Myocyte (in vitro differentiated cells): ENCODE measurements at places on chromosomes 4 and X. TPM values are rescaled to one million over a fixed set of nuclear protein-coding genes. Genes with fewer than 3 reads are reported as not detected.

- DNase-seq: no peak
Observed at GRCh38 chr4:80206521-80207171, 9.3 kb downstream of the PRDM8 start.

DNA sequence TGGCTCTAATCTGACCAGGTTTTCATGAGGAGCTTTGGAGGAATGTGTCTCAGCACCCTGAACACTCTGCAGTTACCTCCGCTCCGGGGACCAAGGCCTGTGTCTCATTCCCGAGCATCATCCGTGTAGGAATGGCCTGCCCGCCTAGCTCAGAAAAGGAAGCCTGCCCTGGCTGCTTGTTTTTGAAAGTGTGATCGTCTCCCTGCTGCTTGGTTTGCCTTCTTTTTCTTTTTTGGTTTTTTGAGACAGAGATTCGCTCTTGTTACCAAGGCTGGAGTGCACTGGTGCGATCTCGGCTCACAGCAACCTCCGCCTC, 73.3 kb downstream of the CRLF2 start:
- no peak for DNase-seq

- no peak for DNase-seq
Observed at GRCh38 chr4:123345137-123345934, 51.3 kb upstream of the SPRY1 start.

GRCh38 chrX:78997870-78998558, 52.8 kb downstream of the P2RY10 start:
- DNase-seq: no peak

Gene PRDM8
- 14.7 and 15.4 TPM in 2 replicates for total RNA-seq
